ENCODE measurements at places on chromosomes 3 and 15.

GRCh38 chr3:179463319-179463718 lies 12.0 kb upstream of the GNB4 start:
- DNase-seq, result no peak

DNA sequence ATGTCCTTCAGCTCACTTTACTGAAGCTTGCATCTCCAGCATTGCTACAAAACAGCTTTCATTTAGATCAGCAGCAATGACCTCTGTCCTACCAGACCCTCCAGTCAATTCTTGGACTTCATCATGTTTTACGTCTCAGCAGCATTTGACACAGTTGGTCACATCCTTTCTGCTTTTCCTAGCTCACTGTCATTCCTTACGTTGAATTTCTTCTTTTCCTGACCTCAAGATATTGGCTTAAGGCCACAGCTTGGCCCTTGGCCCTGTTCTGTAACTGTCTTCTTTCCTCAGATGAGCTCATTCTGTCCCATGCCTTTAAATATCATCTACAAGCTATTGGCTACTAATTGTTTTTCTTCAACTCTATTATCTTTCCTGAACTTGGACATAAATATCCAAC lies 576.2 kb upstream of the KCNMB2 start:
- DNase-seq, result no peak

DNA sequence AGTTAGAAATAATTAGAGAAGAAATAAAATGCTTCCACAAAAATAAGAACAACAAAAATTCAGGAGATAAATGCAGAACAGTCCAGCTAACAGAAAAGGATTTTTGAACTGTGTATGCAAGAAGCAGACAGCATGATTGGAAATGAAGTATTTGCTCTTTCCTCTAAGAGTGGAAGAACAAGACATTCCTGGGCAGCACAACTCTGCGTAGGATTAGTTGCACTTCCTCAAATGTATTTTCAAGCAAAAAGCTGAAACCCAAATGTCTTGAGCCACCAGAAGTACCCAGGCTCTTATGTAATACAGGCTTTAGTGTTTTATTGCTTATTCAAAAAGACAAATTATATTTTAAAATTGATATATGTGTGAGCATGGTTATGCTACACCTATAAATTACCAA lies 127.2 kb downstream of the ZBTB20 start:
- DNase-seq, result no peak

GRCh38 chr3:138051947-138052802 lies 42.2 kb downstream of the CLDN18 start:
- peak; percentile 53 for DNase-seq

GRCh38 chr3:45894015-45894414 lies 7.7 kb downstream of the CCR9 start:
- no peak for DNase-seq

DNA sequence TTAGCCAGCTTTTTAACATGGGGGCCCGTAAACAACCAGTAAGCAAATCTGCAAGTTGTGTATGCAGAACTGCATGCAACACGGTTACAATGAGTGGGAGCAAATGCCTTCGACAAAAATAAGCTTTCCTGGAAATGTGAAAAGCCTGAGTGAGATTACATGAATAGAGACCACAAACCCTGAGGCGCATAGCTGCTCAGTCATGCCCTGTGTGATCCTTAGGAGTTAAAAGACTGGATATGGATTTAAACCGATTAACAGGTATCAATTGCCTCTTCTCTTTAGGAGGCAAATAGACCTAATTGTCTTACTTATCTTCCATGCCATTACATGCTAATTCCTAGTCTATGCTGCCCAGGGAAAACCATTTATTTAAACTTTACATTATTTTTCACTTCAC lies 810.3 kb downstream of the ROBO1 start:
- peak; percentile 41 for DNase-seq

DNA sequence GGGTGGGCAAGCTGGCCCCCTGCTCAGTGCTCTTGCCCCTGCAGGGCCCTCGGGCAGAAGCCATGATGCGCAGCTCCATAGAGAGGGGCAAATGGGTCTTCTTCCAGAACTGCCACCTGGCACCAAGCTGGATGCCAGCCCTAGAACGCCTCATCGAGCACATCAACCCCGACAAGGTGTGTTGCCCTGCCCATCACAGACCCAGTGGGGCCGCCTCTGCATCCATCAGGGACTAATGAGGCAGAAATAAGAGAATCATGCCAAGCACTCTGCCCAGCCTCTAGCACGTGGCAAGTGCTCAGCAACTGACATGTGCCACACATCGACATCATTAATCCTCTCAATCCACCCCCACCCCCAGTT lies 49.4 kb downstream of the SEMA3G start:
- no peak for DNase-seq

- DNase-seq, result no peak
Observed at GRCh38 chr3:117144853-117145252, 435.3 kb downstream of the TUSC7 start.

- DNase-seq, result no peak
Observed at GRCh38 chr3:14278265-14278798, 99.7 kb downstream of the LSM3 start.

DNA sequence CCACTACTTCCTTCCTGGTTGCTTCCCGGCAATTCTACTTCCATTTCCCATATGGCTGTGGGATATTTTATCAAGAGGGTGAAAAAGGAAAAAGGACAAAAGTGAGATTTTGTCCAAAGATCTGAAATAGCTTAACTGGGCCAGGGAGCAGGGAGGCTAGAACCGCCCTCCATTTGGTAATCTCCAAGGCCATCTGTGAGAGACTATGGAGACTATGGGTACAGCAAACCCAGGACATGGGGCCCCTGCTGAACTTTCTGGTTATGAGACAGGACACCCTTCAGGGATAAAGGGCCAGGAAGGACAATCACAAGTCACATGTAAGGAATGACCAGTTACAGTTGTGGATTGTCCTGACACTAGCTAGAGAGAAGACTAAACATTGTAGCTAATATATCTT lies 24.3 kb downstream of the ZSCAN2 start:
- DNase-seq, result no peak

DNA sequence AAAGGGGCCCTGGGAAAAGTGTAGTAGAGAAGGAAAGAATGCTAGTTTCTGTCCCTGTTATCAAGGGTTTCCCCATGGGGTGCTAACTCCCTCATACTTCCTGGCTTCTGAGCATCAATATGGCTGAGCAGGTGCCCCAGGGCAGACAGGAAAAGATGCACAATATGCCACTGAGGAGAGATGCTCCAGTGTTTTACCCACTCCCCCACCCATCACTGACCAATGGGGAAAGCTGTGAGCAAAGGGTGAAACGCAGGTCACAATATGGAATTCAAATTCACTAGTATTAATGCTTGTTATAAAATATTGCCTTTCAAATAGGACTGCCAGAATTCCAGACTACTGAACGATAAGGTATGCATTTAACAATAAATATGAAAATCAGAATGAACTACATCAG lies 187.5 kb upstream of the CTNNB1 start:
- DNase-seq, result no peak

DNA sequence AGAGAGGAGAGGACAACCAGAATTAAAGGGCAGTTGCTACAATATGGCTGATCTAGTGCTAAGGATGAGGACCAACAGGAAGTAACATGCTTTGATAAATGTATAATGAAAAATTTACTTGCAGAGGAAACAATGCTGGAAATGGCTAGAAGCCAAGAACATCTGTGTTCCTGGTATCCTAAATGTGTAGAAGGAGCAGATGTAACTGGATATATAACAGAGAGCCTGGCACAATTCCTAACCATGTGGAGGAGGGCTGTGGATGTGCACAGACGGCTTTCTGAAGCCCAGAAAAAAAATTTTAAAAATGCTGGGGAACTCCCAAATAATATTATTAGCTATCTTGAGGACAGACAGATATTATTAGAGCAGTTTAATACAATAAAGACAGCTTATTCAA lies 159.4 kb upstream of the GBE1 start:
- DNase-seq, result no peak

DNA sequence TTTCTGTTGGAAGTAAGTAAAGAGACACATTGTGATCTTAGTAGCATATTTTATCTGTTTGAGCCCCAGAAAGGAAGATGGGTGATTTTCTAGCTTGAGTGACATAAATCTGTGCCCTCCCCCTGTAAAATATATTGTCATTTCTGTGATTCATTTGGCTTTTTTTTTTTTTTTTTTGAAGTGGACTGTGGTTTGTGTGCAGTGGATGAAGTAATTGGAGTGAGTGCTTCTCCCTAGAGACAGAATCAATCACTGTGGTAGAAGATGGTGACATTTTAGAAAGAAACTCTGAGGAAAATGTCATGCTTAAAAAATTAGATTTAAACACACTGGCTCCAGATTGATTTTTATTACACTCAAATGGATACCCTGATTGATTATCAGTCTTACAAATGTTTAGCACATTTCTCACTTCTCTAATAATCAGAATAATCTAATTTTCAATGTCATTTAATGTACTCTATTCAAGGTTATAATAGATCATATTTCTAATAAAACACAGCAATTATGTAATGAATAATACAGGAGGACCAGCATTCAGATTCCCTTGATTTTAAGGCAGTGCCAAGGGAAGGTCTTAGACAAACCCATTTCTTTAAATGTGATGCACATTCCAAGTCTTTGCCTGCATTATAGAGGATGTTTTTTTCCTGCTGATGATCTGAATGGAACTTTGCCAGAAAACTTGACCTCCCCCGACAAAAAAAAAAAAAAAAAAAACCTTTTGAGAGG lies 116.6 kb downstream of the TOP2B start:
- DNase-seq, result no peak

DNA sequence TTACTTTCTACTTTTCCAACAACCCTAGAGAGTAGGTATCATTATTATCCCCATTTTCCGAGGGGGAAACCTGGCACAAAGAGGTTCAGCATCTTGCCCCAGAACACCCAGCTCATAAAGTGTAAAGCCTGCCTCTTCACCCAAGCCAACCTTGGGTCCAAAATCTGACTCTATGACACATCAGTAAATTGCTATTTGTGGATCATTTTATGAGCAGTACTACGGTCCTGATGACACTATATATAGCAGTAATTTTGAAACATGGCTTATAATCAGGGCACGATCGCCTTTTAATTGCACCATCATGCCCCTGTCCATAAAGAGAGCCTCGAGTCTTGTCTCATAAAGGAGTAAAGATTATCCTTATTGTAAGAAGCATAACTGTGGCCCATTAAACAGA lies 9.7 kb downstream of the MAGI1 start:
- no peak for DNase-seq

DNA sequence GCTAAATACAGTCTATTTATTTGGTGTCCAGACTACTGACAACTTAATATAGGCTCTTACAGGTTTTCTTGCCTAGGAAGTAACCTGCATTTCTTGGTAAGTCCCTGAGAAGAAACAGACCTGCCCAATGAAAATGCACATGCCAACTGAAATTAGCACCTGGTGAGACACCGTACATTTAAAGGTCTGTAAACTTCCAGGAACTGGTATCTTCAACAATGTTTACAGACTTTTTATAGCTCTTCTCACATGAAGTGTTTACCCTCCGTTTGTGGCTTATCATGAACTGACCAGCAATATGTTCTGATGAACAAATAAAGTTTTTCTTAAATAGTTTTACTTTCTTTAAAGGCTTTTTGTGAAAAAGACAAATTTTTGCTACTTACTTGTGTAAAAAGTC lies 93.3 kb downstream of the PCCB start:
- DNase-seq, result no peak

DNA sequence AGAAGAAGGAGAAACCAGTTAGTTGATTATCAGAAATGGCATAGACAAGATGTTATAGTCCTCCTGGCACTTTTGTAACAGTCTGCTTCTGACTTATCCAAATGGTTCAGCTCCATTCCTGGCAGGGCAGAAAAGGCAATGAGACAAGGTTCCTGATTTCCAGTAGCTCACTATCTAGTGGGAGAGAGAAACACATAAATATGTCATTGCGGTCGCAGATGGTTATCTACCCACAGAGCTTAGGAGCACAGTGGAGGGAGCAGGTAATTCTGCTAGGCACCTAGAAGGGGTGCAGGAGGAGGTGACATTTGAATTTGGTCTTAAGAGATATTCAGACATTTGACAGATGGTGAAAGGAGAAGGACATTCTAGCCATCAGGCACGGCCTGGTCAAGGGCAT lies 78.1 kb downstream of the TAMM41 start:
- DNase-seq, result no peak

DNA sequence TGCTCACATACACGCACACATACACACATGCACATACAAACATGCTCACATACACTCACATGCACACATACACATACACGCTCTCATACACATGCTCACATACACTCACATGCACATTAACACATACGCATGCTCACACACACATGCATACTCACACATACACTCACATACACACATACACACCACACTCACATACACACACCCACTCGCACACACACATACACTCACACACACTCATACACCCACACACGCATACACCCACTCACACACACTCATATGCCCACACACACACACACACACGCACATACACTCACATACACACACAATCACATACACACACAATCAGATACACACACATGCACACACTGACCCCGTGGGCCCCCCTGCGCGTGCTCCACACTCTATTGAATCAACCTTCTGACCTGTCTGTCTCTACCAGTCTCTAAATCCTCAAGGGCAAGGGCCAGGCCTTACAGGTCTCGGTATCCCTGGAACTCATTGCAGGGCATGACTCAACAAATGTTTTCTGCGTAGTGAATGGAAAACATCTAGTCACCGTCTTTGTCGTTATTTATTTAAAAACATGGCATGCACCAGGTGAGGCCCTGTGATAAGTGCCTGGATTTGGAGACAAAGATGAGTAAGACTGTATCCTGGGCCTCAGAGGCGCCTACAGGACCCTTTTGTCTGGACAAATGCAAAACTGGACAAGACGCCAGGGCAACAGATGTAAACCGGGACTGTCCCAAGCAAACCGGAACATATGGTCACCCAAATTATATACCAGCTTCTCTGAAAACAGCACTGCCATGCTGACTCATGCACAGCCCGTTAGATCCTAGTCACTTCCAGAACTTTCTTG lies 41.8 kb downstream of the GRK7 start:
- no peak for DNase-seq

DNA sequence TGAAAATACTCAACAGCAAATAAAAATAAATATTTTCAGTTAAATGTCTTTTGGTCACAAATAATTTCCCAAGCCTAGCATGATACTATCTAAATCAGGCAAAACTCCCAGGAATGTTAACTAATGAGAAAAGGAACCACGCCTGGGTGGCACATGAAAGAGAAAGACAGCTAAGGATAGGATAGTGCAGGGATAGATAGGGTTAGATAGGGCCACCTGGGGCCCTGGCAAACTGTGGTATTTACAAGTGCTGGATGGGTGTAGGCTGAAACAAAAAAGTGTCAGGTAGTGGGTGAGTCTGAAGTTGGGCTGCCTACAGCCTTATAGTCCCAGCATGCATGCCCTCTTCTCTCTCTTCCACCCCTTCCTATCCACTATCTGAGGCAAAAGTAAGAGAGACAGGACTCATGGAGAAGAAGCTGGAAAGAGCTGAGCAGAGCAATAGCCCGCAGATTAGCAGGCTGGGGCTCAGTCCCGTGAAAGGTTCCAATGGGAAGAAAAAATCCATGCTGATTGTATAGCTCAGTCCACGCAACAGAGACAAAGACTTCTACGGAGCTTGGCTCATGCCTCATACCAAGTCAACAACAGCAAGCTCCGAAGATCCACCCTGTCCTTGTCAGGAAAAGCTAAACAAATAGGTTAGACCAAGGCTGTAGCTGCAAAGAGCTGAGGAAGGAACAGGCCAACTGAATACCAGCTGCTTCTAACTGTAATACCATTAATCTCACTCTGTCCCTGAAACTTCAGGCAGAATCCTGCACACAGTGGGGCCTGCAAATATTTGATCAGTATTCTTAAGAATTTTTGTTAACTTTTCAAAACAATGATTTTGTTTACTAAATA lies 342.1 kb upstream of the ATP11B start:
- DNase-seq, result no peak

GRCh38 chr3:43348350-43348749 lies 62.0 kb downstream of the SNRK start:
- no peak for DNase-seq

Measured in WERI-Rb-1 (cell line).